ENCODE measurements at places on chromosomes 4 and X.

GRCh38 chrX:55057675-55058249, 17.1 kb upstream of the PAGE2B start:
- no peak for DNase-seq

DNA sequence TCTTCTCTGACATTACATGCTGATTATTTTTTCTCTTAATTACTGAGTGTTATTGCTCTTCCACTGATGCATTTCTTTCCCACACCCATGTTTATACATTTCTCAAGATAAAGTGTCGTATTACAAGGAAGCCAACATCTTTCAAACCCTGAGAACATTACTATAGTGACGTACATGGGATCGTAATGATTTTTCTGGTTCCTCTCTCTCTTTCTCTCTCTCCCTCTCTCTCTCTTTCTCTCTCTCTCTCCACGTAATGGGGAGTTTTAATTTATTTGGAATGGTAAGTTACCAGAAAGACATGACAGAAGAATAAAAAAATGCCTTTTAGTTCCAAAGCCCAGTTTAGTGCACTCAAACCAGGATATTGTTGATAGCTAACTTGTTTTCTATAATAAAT, 40.4 kb upstream of the MAPK10 start:
- DNase-seq = no peak

GRCh38 chrX:51891821-51892551, 1.4 kb upstream of the MAGED1 start:
- no peak for DNase-seq

- no peak for DNase-seq
These were observed 47.8 kb downstream of the ELF2 start for GRCh38 chr4:139129206-139129605.

DNA sequence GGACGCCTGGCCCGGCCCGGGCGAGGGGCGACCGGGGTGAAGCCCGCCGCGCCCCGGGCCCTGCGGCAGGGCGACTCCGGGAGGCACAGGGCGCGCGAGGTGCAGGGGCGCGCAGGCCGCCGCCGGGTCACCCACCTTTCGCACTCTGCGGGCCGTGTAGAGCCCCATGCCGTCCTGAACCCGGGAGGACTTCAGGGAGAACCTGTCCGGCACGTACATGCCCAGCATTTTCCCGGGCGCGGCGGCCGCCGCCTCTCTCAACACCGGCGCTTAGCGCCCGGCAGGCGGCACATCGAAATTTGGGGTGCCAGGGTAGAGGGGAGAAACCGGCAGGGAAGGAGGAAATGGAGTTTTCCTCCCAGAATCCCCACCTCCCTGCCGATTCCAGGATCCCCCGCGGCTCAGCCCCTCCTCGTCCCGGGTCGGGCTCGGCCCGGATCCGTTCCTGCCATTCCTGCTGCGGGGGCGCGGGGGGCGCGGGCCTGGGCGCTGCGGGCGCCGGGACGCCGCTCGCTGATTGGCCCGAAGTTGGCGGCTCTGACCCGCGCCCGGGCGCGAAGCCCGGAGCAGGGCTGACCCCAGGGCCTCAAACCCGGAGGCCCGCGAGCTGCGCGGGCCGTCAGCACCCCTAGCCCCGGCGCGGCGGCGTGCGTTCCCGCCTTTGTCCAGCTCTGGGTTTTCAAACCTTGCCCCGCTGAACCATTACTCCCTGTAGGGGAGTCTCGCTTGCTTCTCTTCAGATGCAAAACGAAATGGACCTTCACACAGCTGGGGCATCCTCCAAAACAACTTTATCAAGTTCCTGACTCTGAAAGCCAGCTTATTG, at the start of gene PRDM5:
TSS of gene PRDM5 (minus strand) at position 346 of the 826 bp plus-strand sequence. CDS start at position 228, 118 bp downstream.
- peak; percentile 31 for DNase-seq

- DNase-seq = no peak
These were observed at the start of gene SLIT2 for GRCh38 chr4:20251796-20252655. SLIT2 (plus strand) TSS chr4:20251905; CDS start chr4:20253816, 1,911 bp downstream.

- no peak for DNase-seq
These were observed 69.5 kb downstream of the RTL9 start for GRCh38 chrX:110428144-110428543.

DNA sequence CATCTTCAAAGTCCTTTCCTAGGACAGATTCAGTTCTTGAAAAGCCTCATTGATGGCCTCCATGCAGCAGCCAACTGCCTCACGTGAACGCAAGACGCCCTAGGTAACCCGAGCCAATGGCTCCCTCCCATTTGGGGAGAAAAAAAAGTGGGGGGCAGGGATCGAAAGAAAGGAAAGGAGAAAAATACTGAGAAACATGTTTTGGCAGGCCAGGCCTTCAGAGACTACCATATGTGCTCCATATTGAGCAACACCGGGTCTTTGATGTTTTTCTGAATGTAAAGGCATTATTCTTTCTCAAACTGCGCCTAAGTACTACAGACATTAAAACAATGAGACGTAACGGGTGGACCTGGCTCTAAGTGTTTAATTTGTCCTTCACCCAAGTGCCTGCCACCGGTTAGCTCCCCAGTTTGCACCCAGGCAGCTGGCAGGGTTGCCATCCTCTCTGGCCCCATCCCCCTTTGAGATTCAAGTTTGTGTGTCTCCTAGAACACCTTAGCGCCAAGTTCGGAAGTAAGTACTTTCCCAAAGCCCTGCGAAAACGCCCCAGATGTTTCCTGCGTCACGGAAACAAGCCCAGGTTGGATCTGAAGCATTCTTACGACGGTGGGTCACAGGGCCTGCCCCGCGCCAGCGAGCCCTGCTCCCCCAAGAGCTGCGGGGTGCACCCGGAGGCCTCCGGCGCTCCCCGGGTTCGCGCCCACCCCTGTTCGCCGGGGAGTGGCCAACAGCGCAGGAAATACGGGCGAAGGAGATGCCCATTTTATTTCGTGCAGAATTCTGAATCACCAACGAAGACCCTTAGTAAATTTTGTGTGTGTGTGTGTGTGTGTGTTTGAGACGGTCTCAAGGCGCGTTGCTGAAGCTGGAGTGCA, 30.1 kb downstream of the HAND2 start:
- no peak for DNase-seq

GRCh38 chr4:127993151-127993550, 27.9 kb downstream of the ABHD18 start:
- no peak for DNase-seq

GRCh38 chr4:153318696-153319320, 25.7 kb upstream of the MND1 start:
- peak; percentile 6 for DNase-seq

GRCh38 chr4:171929477-171929876, 116.3 kb downstream of the GALNTL6 start:
- DNase-seq = no peak

- no peak for DNase-seq
These were observed 53.0 kb upstream of the KLF3 start for GRCh38 chr4:38610966-38611431.

GRCh38 chrX:98548519-98548918, 1664.8 kb downstream of the RPA4 start:
- no peak for DNase-seq

DNA sequence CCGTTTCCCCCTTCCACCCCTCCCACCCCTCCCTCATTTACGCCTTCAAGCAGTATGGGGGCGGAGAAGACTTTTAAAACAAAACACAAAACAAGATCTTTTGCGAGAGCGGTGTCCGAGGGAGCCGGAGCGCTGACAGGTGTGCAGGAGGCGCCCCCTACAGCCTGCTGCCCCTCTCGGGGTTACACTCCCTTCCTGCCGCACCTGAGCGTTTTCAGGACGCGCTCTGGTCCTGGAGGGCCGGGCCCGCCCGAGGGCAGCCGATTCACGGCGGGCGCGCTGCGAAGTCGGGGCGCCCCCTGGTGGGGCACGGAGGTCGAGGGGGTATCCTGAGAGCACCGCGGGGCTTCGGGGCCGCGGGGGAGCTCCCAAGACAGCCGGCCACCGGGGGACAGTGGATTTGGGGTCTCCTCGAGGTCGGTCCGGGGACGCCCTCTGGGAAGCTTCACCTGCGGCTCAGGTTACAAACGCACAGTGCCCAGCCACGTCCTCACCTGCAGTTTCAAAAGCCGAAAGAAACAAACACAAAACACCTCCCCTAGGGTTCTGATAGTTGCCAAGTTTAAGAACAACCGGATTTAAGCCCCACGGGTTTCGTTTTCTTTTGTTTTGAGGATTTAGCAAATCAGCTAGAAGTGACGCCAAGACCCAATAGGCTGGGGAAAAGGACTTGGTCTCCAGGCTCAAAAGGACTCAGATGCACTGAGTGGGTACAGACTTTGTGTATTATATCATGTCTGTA, 8.0 kb upstream of the NEUROG2 start:
- DNase-seq = peak; percentile 78

DNA sequence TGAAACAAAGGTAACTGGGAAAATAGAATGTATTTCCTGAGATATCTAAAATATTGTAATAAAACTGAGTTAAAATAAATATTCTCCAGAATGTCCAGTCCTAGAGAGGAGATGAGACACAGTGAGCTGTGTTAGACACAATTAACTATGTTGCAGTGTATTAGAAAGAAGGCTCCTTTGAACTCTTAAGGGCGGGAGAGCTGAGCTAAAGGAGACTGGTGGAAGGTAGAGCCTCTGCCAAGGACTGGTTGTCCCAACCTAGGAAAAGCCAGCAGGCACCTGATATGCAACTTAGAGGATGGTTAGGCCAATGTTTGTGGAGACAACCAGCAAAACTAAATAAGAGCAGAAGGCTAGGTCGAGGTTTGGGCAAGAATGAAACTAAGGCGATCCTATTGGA, 4.3 kb downstream of the ASB11 start:
- DNase-seq = no peak

GRCh38 chr4:95289028-95289634, 259.6 kb downstream of the UNC5C start:
- no peak for DNase-seq

GRCh38 chr4:86594559-86595425, 677 bp downstream of the PTPN13 start:
- peak; percentile 10 for DNase-seq

- no peak for DNase-seq
These were observed 236.2 kb upstream of the HAND2 start for GRCh38 chr4:173766171-173766600.

- no peak for DNase-seq
These were observed 70.3 kb downstream of the ARL9 start for GRCh38 chr4:56575820-56576429.

- DNase-seq = no peak
These were observed 17.5 kb upstream of the CD99 start for GRCh38 chrX:2673611-2674010.

- no peak for DNase-seq
These were observed 62.6 kb downstream of the TBC1D9 start for GRCh38 chr4:140693562-140693961.

GRCh38 chr4:167105857-167106256, 128.4 kb downstream of the SPOCK3 start:
- no peak for DNase-seq

- DNase-seq = no peak
These were observed 1.1 kb downstream of the SLC9B2 start for GRCh38 chr4:103075435-103075893.

- no peak for DNase-seq
These were observed 11.1 kb upstream of the IRAK1 start for GRCh38 chrX:154030715-154031305.

DNA sequence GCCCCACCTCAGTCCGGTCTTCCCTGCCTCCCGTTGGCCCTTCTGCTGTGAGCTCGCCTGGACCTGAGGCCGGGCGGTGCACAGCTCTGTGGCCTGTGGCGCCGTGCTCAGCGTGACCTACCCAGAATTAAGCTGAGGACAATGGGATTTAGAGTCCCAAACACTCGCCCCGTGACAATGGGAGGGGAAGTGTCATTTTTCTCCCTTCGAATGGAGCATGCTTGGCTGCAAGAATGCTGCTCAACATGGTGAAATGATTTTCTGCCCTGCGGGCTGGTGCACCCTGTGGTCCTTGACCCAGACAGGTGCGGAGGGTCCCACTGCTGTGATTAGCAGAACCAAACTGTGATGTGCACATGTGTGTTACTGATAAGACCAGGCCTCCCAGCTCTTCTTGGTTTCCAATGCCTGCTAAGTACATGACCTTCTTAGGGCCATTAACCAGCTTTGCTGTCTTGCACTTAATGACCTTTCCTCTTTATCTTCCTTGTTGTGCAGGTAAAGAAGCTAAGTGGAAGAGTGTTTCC, 772 bp downstream of the EOLA1 start:
- no peak for DNase-seq

DNA sequence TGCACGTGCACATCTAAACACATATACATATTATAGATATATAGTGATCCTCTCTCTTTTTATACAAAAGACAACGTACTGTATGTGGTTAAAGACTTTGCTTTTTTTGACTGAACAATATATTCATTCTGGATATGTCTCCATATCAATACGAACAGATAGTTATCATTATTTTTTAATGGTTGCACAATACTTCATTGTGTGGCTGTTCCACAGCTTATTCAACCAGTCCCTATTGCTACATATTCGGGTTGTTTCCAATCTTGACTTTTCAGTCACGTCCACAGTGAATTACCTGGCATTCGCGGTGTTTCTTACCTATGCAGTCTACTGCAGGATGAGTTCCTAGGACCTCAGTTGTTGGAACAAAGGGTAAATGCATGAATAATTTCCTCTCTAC, 53.1 kb downstream of the FGFBP1 start:
- DNase-seq = no peak

GRCh38 chrX:10534611-10535010, 85.8 kb downstream of the MID1 start:
- no peak for DNase-seq

- no peak for DNase-seq
These were observed 9.2 kb downstream of the APBB2 start for GRCh38 chr4:41205130-41205529.

DNA sequence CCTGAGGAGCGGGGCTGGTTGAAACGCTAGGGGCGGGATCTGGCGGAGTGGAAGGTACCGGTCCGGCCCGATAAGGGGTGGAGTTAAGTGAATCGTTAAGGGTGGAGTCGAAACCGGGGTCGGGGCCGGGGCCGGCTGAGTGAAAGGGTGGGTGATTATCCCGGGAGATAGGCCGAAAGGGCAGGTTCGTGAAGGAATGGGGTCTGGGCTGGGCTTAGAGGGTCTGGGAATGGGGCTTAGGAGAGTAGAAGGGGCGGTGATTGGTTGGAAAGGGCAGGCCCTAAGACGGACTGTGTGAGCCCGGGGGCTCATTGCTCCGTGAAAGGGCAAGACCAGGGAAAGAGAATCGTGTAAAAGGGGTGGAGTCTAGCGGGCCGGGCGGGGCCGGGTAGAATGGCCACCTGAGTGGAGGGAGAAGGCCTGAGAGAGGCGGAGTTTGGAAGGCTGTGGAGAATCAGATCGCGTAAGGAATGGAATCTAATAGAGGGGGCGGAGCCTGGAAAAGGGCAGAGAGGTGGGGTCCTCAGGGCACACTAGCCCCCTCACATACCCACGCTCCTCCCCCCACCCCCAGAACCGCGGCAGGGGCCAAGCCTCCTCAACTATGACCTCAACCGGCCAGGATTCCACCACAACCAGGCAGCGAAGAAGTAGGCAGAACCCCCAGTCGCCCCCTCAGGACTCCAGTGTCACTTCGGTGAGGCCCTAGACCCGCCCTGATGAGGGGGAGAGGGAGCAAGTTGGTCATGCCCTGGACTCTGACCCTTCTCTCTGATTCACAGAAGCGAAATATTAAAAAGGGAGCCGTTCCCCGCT, 430 bp downstream of the HDAC6 start:
- peak; percentile 55 for DNase-seq

GRCh38 chrX:41808047-41808446, 84.1 kb downstream of the GPR82 start:
- DNase-seq = no peak
